Anterior cingulate cortex (tissue), 58 donors: ENCODE measurements at places on chromosomes 3 and 15.

DNA sequence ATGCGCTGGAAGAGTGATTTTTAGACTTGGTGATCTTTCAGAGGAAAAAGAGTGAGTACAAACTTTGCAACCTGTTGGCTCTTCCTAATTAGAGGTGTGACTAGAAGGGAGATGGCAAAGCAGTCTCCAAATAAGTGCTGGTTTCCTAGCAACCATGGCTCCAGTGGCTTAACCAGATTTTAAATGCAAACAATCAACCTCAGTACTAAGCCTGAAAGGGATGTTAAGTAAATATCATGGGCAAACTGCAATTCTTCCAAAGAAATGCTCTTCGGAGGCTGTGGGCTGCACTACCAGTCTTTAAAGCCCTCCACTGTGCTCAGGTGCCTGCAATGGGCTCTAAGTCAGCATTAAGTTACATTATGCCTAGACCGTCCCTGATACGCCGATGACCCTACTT is 678.1 kb upstream of the CCDC54 start:
- no peak for DNase-seq

DNA sequence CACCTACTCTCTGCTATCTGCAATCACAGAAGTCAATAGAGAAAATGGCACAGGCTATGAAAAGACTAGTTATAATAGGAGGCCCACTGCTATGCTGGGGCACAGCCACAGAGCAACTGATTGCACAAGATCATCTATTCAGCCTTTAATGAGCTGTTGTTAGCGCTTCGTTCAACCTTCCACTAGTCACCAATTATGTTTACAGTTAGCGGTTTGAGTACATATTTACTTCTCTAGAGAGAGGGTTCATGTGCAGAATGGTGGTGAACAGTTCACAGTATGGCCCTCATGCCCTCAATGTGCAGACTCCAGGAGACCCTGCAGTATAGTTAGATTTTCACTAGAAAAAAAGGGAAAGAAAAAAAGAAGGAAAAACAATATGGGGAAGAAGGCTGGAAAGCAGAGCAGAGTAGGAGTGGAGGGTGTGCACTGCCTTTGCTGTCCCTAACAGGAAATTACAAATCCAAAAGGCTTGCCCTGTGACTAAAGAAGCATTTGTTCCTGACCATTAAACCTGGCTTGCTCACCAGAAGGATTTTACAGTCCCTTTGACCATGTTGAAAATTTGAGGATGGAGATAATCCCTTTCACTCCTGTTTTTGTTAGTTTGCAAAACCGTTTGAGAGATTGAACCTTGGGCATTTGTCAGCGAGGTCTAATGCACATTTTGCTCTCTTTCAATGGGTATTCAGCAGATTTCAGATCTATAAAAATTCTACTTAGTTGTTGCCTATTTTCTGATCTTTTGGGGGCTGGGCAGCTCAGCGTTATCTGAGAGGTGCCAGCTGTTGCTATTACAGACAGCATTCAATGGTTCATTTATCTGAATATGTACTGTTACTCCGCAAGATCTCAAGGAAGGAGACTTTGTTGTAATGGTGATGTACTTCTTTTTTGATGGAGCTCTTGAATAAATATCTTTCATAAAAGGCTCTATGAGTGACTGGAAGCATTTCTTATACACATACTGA is 296.1 kb downstream of the LSAMP start:
- no peak for DNase-seq

- DNase-seq = no peak
These were observed 8.7 kb upstream of the GRM2 start for GRCh38 chr3:51698209-51698608.

- DNase-seq = no peak
These were observed 1278.5 kb downstream of the NSUN3 start for GRCh38 chr3:95341314-95341713.

GRCh38 chr3:150775001-150775599 is 12.1 kb upstream of the SIAH2 start:
- DNase-seq = no peak

DNA sequence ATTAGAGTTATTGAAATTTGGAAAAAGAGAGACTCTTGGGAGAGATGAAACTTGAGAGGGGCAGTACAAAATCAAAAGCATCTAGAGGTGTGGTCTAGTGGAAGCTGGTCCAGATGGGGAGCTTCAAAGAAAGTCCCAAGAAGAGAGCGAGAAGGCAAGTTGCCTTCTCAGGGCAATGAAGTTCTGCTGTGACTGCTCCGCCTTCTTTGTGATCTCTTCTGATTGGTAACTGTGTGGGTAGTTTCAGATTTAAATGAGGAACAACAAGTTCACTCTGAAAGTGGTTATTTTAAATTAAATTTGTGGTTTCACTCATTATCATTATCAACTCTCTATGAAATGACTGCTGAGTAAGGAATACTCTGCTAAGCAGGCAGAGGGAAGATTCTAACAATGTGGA is 233.3 kb downstream of the NLGN1 start:
- no peak for DNase-seq

GRCh38 chr3:128489927-128490649 is 2.9 kb downstream of the GATA2 start:
- no peak for DNase-seq

- no peak for DNase-seq
These were observed 1357.7 kb downstream of the ROBO1 start for GRCh38 chr3:78410077-78410476.

GRCh38 chr3:52769786-52770455 is 819 bp downstream of the NEK4 start:
- DNase-seq = no peak

DNA sequence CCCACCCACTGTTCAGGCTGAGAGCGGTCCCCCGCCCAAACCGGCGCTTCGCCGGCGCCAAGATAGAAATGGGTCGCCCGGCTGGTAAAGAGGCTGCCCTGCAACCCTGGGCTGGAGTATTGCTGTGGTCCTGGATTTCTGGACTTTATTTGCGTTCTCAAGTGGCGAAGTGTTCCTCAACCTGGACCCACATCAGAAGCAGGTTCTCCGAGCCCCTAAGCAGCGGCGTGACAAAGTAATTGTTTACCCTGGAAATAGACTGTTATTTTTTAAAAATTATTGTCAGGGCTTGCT is 481 bp upstream of the DYNC1LI1 start:
- DNase-seq = no peak

DNA sequence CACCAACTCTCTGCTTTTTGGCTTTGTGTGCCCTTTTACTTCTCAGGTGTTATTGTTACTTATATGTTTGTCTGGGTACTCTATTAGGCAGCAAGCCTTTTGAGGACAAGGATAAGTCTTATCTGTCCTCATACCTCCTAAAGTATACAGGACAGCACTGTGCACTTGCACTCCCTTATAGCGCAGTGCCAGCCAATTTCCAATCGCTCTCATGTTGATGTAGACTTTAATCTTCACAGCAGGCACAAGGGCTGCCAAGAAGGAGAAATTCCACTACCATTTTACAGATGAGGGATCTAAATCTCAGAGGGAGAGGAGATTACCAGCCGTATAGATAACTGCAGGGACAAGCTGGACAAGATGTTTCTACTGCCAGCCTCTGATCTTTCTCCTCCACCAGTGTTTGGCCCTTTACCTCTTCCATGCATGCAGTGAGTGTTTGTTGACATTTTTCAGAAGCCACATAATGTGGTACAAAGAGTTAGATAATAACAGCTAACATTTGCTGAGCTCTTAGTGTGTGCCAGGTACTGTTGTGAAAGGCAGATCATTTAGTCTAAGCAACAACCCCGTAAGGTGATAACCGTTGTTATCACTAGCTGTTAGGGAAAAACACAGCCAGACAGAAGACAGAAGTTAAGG is 30.1 kb downstream of the SST start:
- DNase-seq = no peak

DNA sequence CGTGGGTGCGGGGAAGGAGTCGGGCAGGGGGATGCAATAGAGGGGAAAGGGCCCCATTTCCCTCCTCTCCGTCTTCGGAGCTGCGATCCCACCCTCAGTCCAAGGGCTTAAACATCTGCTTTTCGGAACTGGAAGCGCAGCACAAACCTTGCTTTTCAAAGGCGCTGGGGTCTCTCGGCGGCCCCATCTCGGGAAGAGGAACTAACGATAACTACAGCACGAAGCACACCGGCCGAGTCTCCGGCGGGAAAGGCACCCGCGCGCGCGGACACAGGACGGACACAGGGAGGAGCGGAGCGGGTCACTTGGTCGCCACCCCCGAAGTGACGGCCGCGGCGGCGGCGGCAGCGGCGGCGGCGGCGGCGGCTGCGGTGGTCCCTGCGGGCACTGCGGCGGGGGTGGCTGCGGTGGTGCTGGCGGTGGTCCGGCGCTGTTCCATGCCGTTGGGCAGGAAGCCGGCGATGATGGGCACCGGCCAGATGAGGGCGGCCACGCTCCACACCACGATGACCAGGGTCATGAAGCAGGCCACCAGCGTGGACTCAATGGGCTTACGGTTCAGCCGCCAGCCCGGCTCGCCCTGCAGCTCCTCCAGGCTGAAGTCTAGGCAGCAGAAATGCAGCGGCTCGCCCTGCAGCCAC is 1.1 kb downstream of the TMEM158 start:
- peak; percentile 73 for DNase-seq

DNA sequence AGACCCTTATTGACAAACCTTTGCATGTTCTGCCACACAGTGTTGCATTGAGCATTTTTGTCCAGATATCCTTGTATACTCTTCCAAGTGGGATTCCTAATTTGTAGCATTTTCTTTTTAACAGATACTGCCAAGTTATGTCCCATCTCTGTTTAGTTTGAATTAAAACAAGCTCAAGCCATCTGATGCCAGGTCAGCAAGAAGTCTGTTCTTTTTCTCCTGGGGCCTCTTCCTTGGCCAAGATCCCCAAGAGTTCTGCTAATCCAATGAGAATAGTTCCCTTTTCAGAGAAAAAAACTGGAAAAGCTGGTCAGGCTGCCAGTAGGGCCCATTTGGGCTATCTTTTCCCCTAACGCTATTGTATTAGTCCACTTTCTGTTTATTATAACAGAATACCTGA is 29.8 kb downstream of the GLDN start:
- no peak for DNase-seq

DNA sequence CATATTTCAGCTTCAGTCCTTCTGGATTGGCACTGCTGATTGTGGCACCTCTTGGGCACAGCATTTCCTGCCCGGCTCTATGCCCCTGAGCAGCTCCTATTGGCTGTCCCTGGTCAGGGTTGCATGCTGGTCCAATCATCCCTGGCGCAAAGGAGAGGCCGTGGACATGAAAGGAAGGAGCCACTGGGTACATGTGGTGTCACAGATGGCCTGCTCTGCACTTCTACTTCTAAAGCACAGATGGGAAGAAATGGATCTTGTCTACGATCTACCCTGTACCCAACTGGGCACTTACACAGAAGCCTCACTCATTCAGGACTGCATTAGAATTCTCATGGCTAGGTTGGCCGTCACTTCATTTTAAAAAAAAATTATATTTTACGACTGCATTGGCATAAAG is 232.5 kb downstream of the SHQ1 start:
- DNase-seq = no peak

- no peak for DNase-seq
These were observed 53.6 kb downstream of the PGPEP1L start for GRCh38 chr15:98953968-98954367.

- no peak for DNase-seq
These were observed 35.8 kb upstream of the BSN start for GRCh38 chr3:49518441-49518840.

DNA sequence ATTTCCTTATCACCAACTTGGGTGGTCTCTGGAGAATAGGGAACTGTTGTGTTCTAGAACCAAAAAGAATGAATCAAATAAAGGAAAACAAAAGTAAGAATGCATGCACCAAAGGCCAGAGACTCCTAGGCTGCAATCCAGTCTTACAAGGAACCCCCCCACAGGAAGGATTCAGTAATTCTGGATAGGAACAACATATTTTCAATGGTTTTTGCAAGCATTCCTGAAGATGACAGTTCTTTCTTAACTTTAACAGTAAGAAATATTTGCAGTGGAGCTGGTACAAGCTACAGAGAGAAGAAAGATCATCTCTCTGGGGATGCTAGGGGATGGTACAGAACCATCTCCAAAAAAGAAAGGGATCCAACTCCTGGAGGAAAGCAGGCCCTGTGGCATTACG is 116.2 kb upstream of the CHRM5 start:
- DNase-seq = no peak

GRCh38 chr15:57370929-57371328 is 5.4 kb upstream of the CGNL1 start:
- DNase-seq = no peak

GRCh38 chr15:96818861-96819260 is 488.4 kb downstream of the NR2F2 start:
- DNase-seq = no peak

DNA sequence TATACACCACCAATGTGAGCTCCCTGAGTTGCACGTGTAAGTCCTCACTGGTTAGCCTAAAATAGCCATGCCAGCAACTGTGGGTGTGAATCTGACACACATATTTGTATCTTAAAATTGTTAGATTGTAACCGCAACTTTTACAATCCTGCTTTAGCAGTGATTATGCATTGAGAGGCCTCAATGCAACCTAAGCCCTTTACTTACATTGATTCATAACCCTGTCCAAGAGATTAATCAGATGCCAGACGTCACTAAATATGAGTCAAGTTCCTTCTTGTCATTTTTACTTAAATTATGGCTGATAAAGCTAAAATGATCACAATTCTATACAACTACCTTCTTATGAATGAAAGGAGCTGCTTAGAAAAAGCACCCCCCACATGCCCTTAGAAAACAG is 46.9 kb downstream of the IL17RD start:
- DNase-seq = no peak

DNA sequence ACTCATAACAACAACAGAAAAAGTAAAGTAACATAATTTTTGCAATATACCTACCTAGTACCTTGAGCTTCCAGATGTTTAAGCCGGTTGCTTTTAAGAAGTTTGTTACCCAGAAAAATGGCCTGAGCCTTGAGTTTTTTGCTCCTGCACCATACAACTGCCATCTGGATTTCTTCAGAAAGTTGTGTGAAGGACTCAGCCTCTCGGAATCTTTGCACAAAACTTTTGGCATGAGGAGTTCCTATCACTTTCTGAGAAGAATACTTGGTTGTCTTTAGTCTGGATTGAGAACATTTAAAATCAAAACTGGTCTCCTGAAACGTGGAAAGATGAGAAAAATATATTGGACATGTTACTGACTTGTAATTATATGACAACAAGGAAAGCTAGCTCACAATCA is 17.3 kb downstream of the GTPBP8 start:
- no peak for DNase-seq

DNA sequence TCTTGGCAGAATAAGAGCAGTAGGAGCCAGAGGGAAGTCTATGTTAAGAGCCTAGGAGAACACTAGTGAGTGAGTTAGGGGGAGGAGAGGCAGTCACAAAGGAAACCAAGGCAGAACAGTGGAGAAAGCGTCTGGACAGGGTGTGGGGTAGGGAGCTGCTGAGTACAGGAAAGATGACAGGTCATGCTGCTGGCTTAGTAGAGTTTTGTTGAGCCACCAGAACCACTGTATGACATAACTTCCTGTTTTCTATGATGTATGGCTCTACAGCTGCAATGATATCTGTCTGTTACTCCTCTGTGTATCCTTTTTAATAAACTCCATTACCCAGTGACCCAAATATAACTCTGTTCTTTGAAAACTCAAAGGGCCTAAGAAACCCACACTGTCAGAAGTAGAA is 10.6 kb upstream of the STT3B start:
- DNase-seq = no peak

GRCh38 chr3:137165117-137165806 is 207.5 kb downstream of the IL20RB start:
- no peak for DNase-seq

GRCh38 chr15:27249046-27249759 is 278.2 kb downstream of the GABRG3 start:
- no peak for DNase-seq
